ENCODE measurements at places on chromosomes 7 and 10.

GRCh38 chr10:112967200-112967599 lies 17.2 kb downstream of the TCF7L2 start:
- DNase-seq, result no peak

GRCh38 chr7:21371360-21371759 lies 56.5 kb upstream of the SP4 start:
- DNase-seq, result no peak

GRCh38 chr10:60573336-60573735 lies 183.7 kb upstream of the ANK3 start:
- no peak for DNase-seq

DNA sequence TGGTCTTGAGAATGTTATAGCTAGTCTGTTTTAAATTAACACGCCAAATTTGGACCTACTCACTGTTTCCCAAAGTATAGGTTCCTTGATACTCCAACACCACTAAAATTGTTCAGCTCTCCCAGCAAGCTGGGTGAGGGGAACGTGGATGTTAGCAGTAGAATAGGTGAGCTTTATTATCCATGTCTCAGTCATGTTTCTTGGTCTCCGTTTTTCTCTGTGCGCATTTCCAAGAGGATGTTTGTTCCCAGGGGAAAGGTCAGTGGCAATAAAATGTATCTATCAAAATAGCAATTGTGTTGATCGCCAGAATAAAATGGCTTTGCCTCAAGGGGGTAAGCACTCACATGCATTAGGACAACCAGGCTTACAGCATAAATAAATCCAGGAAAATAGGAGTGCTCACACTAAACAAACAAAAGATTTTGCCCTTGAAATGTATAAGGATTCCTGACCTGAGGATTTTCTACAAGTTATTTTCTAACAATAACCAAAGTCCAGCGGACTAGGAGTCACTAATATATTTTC lies 187.0 kb upstream of the C7orf33 start:
- no peak for DNase-seq

- DNase-seq, result no peak
Measured at GRCh38 chr7:143216151-143216550, 5.7 kb upstream of the TAS2R40 start.

GRCh38 chr7:10939237-10939910 lies 34.3 kb upstream of the PHF14 start:
- no peak for DNase-seq
